ENCODE measurements at places on chromosomes 6 and 20.

- DNase-seq = no peak
These were observed 78.8 kb downstream of the PTCHD4 start for GRCh38 chr6:48032151-48032550.

DNA sequence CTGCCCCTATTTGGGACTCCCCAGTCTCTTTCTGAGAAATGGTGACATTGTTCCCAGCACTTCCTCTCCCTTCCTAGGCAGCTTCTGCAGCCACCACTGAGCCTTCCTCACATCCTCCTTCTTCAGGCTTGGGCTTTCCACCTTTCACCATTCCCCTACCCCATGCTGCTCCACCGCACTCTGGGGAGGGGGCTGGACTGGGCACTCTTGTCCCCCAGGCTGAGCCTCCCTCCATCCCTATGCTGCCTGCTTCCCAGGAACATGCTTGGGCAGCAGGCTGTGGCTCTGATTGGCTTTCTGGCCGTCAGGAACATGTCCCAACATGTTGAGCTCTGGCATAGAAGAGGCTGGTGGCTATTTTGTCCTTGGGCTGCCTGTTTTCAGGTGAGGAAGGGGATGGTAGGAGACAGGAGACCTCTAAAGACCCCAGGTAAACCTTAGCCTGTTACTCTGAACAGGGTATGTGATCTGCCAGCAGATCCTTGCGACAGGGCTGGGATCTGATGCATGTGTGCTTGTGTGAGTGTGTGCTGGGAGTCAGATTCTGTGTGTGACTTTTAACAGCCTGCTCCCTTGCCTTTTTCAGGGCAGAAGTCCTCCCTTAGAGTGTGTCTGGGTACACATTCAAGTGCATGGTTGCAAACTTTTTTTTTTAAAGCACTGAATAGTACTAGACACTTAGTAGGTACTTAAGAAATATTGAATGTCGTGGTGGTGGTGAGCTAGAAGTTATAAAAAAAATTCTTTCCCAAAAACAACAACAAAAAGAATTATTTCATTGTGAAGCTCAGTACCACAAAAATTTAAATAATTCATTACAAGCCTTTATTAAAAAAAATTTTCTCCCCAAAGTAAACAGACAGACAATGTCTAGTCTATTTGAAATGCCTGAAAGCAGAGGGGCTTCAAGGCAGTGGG lies 2.1 kb upstream of the CDKN1A start:
- DNase-seq = no peak

DNA sequence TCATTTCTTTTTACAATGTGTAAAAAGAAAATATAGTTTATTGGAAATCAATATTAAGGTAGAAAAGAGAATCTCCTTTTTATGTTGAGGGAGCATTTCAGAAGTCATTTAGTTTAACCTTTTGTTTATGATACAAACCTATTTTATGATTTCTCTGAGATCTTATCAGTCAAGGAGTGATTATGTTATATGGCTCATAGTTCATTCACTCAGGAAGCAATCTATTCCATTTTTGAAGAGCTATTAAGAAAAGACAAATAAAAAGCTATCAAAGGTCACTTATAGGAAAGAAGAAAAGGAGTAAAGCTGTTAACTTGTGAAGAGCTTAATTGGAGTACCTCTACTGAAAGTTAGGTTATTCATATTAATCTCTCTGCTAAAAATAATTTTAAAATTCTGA lies 526.6 kb upstream of the JAG1 start:
- DNase-seq = no peak

GRCh38 chr6:161244725-161245124 lies 29.1 kb downstream of the AGPAT4 start:
- no peak for DNase-seq

Measured in CD4-positive, alpha-beta T cell treated with Interleukin-10 for 1 hour (primary cell).